RPMI7951 (cell line): ENCODE measurements at places on chromosomes 1 and 21. TPM values are rescaled to one million over a fixed set of nuclear protein-coding genes. Genes with fewer than 3 reads are reported as not detected.

DNA sequence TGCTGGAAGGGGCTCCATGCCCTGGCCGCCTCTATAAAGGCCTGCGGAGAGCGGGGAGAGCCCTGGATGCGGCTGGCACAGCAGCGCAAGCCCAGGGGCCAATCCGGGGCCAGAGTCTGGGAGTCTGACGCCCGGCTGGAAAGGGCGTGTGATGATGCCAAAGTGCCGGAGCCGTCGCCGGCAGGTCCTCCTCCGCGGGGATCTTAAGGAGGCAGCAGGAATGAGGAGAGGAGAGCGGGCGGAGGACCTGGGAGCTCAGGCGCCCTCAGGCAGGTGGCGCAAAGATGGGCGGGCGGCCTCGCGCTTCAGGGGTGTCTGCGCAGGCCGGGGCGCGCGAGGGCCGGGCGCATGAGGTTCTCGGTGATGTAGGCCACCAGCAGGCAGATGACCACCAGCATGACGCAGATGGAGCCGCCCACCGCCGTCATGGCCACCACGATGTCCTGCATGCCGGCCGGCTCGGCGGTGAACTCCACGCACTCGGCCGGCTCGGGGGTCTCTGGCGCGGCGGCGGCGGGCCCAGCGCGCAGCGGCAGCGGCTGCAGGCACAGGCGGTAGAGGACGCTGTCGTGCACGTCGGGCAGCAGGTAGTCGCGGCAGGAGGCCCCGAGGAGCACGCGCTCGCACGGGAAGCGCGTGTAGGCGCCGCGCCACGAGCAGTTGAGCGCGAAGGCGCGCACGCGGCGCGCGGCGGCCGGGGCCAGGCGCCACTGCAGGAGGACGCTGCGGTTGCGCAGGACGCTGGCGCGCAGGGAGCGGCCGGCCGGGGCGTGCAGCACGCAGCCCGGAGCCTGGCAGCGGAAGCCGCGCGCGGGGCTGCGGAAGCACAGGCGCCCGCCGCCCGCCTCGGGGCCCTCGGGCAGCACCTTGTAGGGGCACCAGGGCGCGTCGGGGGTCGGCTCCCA lies 653 bp downstream of the FNDC10 start:
- peak; percentile 44 for DNase-seq

DNA sequence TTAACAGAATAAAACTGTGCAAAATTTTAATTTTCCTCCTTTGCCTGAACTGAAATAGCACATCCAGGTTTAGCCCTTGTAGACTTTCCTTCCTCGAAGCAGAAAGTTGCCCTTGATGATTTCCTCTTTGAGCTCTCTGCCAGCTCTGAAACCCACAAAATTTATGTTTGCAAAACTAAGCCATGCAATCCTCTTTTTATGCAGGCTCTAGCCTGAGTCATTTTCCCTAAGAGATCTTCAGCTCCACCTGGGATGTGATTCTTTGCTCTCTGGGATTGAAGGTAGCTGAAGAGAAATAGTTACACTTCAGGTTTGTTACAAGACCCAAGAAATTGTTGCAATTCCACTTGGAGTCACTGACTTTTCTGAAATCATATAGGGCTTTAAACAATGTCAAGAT lies 1.4 kb upstream of the F3 start:
- DNase-seq, result peak; percentile 81

GRCh38 chr1:39958403-39959200 lies 3.7 kb downstream of the MFSD2A start:
- DNase-seq, result no peak

GRCh38 chr1:2394220-2394619 lies 2.6 kb downstream of the RER1 start:
- no peak for DNase-seq

DNA sequence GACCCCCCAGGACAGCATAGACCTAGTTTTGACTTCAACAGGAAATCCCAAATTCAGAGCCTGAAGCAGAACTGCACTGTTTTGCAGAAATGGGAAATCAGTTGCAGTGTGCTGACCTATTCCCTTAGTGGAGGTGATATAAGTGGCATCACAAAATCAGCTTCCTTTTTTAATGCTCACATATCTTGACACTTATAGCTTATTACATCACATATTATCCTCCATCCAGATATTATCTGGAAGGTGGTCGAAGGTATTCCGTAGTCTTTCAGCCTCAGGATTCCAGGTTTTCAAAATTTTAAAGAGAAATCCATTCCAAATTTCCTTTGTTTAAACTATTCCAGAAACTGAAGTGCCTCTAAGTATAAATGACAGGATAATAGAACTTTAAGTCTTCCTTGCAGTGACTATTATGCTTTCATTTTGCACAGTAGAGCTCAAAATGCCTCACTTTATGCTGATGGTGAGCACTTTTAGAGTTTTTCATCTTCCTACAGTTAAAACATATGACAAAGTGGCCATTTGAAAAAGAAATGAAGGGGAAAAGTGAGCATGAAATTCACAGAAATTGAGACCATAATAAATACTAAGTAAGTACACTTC lies 106.4 kb upstream of the DPYD start:
- DNase-seq, result no peak

Gene PADI1
- total RNA-seq, result 1.9 and 2.4 TPM in 2 replicates
